Kasumi-1 (cell line): ENCODE measurements at places on chromosomes 3 and 15.

- DNase-seq, result no peak
These were observed 67.0 kb upstream of the CADPS start for GRCh38 chr3:62942227-62942626.

DNA sequence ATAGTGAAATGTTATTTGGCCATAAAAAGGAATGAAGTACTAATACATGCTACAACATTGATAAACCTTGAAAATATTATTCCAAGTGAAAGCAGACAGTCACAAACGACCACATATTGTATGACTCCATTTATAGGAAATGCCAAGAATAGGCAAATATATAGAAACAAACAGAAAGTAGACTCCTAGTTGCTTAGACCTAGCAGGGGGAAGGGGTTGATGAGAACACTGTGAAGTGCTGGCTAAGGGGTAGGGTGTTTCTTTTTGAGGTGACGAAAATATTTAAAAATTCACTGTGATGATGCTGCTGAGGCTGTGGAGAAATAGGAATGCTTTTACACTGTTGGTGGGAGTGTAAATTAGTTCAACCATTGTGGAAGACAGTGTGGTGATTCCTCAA lies 30.5 kb upstream of the XIRP1 start:
- no peak for DNase-seq

GRCh38 chr3:14543446-14543845 lies 3.3 kb upstream of the GRIP2 start:
- DNase-seq, result no peak

DNA sequence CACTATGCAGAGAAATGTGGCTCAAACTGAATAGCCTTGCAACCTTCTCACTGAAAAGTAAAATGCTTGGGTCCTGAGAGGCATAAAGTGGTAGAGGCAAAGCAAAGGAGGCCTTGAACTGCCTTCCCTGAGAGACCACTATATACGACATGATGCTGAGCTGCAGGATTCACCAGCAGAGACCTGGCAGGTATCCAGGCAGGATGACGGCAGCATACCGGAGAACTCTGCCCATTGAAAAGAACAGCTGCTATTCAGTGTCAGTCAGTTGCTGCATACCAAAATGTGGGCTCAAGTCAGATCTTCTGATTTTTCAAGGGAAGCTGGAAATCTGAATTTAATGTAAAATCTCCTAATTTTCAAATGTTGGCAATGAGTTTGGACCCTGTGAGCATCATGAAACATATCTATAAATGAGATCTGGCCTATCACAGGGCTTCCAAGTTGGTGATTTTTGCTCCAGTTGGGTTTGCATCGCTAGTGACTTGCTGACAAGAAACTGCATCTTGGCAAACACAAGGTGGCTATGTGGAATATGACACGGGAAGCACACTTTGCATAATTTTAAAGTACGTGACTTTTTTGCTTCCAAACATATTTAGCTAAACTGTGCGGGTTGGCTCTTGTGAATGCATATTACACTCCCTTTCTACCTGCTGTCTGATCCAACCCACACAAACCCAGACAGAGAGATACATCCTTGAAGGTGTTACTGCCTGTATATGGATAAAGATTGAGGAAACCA lies 529.0 kb downstream of the AGBL1 start:
- no peak for DNase-seq

- no peak for DNase-seq
These were observed 173.6 kb downstream of the UBE2E2 start for GRCh38 chr3:23376516-23377248.

DNA sequence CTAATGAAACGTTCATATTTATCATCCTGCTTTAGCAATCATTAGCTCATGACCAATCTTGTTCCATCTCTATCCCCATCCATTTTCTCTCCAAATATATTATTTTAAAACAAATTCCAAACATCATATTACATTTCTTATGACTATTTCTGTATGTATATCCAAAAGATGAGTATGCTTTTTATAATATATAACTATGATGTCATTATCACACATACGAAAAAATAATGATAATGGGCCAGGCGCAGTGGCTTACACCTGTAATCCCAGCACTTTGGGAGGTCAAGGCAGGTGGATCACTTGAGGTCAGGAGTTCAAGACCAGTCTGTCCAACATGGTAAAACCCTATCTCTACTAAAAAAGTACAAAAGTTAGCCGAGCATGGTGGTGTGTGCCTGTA lies 280.4 kb downstream of the FHIT start:
- DNase-seq, result no peak

- peak; percentile 11 for DNase-seq
These were observed 26.1 kb downstream of the PTH1R start for GRCh38 chr3:46903341-46904302.

- DNase-seq, result no peak
These were observed 14.3 kb downstream of the PARP14 start for GRCh38 chr3:122694966-122695365.

DNA sequence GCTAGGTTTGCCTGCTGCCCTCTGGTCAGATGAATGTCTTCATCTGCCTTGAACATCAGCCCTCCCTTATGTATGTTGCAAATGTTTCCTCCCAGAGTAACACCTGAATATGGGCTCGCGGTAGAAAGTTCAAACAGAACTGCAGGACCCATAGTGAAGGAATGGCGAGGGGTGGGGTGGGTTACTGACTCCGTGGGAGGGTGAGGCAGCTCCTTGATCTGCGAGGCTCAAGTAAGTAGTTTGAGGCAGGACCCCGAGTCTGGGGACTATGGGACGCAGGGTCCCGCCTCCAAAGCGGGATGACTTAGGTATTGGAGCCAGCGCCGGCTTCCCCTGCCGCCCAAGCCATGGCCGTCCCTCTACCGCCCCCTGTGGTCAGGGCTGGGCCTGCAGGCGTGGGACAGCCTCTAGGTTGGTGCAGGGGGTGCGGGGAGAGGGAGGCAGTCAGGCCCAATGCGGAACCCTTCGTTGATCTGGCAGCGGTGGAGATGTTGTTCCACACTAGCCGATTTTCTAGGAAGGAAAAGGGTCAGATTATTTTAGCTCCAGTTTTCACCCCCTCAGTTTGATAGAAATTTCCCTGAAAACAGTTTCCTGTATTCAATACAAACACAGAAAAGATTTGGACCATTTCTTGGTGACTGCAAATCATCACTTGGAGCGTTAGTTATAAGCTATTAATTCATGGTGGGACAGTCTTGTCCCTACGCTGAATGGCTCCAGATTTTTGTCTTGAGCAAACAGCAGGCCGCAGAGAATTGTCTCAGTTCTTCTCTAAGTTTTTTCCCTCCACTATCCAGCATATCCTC lies 72.3 kb downstream of the CORO2B start:
- no peak for DNase-seq

DNA sequence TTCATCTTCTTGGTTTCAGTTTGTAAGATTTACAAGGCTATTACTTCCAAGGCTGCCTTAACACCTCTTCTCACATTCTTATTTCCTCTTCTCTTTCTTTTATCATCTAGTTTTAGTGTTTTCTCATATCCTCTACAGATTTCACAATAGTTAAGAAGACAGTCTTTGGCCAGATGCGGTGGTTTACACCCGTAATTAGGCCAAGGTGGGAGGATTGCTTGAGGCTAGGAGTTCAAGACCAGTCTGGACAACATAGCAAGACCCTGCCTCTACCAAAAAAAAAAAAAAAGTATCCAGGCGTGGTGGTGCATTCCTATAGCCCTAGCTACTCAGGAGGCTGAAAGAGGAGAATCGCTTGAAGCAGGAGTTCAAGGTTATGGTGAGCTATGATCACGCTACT lies 3.5 kb upstream of the ALDH1A2 start:
- DNase-seq, result no peak

GRCh38 chr15:98856532-98856907 lies 151.1 kb downstream of the PGPEP1L start:
- no peak for DNase-seq

DNA sequence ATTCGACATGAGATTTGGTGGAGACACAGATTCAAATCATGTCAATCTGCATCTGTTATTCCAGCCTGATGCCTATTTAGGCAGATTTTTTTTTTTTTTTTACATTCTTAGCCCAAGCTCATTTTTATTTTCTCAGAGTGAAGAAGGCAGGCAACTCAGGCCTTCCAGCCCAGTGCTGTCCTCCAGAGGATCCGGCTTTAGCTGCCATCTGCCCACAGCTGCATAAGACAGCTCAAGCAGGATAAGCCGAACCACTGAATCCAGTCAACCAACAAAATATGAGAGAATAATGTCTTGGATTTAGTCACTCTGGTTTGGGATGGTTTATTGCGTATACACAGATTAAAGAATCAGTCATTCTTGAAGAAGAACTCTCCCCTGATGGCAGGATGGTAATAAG lies 19.9 kb upstream of the COLQ start:
- no peak for DNase-seq

DNA sequence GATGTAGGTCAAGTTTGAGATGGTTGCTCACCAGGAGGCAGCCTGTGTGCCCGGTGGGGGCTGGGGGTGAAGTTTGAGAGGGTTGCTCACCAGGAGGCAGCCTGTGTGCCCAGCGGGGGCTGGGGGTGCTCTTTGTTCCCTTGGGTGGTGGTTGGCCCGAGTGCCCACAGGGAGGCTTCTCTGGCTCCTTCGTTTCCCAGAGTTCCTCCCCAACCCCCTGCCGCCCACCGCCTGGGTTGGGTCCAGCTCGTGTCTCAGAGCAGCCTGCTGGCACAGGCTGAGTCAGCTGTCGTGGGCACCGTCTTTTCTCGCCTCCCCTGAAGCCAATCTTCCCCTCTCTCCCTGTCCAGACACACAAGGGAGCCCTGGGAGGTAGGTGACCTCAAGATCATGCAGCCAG lies 3.1 kb downstream of the APBA2 start:
- no peak for DNase-seq

DNA sequence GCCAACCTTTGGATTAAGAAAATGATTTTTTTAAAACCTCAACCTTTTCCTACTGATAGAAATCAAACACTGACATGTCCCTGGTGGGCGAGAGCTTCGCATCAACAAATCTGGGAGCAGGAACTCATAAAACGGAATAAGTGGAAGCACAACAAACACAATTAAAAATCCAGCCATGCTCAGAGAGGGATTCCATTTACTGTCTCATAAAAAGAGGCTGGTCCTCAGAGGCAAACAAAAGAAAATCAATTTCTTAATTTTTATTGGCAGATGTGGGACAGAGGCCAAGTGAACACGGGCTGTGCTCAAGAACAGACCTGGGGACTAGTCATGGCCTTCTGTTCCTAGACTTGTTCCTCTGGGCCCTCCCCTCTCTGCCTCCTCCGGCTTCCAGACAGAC lies 214.5 kb downstream of the NTRK3 start:
- DNase-seq, result no peak

DNA sequence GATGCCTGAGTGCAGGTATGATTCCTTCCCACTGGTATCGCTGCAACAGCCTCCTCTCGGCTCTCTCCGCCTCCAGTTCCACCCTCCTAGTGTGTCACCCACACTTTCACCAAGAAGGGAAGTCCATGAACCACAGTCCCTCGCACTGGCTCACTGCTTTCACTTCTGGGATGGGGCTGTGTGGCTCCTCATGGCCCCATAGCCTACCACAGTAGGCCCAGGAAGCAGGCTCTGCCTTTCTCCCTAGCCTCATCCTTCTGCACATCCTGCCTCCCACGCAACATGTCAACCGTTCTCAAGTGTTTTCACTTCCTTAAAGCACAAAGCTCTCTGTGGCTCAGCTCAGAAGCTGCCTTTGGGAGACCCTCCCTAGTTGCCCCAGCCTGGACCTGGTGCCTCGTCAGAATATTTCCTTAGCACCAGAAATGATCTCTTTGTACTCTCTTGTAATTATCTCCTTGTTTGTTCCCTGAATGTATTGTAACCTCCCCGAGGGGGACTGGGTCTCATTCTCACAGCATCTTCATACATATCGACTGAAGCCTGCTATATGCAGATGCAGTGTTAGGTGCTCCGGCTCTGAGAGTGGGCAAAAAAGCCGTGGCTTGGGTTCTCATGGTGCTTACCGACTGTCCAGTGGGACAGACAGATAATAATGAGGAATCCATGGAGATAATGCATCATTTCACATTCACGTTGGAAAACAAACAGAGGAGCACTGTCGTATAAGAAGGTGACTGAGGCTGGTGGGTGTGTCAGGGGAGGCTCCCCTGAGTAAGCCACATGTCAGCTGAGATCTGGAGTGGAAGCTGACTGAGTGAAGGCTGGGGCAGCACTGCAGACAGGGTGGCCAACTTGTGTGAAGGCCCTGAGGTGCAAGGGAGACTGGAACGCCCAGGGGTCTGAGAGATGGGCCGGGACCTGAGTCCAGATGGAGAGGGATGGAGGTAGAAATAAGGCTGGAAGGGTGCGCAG lies 107.1 kb downstream of the DGKG start:
- peak; percentile 98 for DNase-seq

GRCh38 chr3:28348265-28348628 lies 274 bp upstream of the ZCWPW2 start:
- DNase-seq, result no peak

DNA sequence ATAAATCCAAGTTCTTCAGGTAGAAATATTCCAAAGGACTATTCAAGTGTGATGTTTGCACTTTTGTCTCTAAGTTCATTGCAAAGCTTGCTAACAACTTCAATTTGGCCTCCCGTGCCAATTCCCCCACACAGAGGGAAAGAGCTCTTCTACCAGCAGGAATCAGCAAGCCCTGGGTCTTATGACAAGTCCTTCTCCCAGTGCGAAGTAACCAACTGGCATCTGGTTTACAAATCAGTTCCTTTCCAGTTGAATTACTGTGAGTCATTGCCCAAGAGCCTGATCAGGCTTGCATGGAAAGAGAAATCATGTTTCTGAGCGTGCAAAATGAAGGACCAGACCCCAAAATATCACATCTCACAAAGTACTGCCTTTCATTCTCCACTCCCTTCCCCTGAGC lies 62.7 kb upstream of the SLCO3A1 start:
- DNase-seq, result no peak

- DNase-seq, result no peak
These were observed 13.9 kb downstream of the ALPK3 start for GRCh38 chr15:84831028-84831427.

GRCh38 chr3:157237886-157238285 lies 77.9 kb upstream of the CCNL1 start:
- no peak for DNase-seq

DNA sequence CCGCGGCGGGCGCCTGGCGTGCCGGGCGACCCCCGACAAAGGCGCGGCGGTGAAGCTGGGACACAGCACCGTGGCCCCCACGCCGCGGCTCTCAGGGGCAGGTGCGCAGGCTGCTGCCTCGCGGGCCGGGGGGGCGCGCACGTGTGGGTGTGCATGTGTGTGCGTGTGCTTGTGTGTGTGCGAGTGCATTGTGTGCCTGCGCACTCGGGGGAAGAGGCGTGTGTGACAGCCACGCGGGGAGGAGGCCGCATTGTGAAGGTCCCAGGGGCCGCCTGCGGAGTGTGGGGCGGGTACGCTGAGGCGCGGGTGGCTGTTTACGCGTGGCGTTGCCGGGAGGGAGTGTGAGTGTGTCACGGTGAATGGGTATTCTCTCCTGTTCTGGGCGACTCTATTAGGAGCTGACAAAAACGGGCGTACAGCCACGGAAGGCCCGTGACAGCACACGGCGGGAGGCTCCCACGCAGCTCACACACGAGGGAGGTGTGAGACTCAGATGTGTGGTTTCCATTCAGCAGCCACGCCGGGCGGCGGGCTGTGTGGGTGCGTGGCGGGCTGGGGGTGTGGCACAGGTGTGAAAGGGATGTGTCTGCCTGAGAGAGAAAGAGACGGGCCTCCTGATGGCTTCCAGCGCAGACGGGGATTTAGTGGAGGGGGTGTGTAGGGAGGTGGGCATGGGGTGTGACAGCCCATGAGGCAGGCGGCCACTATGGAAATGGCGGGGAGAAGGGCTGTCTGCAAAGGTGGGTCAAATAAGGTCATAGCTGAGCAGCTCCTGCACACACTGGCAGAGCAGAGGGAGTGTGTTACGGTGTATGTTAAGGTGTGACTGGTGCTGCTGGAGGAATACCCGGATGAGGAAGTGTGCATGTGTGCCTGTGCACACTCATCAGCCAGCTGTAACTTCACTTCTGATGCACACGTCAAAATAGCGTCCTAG lies 750 bp downstream of the PODXL2 start:
- peak; percentile 38 for DNase-seq
